ENCODE measurements at places on chromosomes 13 and 19.

GRCh38 chr13:31905961-31906360 is 125.6 kb upstream of the FRY start:
- DNase-seq, result no peak

DNA sequence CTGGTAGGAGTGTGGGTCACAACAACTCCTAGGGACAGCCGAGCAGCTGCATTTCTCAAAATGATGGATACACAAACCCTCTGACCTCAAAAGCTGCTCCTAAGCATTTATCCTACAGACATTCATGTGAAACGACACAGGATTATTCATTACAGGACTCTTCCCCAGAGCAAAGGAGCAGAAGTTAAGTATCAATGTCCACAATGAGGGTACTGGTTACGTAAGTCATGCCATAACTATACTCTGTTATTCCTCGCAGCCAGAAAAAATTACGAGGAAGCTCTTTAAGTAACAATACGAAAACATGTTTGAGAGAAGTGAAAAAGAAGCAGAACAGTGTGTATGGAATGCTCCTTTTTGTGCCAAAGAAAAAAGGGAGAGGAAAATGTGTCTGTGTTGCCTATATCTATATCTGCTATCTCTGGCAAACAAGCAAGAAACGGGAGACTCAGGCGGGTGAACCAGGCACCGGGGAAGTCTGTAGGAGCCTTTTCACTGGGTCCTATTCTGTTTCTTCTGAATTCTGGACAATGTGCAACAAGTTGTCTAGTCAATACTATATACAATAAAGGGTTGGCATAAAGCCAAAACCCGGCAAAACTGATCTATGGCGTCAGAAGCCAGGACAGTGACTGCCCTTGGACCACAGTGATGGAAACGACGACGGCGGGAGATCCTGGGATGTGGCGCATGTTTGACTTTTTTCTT is 1.3 kb downstream of the ISOC2 start:
- DNase-seq, result no peak

- no peak for DNase-seq
Measured at GRCh38 chr13:92460479-92460878, 766.1 kb upstream of the GPC6 start.

DNA sequence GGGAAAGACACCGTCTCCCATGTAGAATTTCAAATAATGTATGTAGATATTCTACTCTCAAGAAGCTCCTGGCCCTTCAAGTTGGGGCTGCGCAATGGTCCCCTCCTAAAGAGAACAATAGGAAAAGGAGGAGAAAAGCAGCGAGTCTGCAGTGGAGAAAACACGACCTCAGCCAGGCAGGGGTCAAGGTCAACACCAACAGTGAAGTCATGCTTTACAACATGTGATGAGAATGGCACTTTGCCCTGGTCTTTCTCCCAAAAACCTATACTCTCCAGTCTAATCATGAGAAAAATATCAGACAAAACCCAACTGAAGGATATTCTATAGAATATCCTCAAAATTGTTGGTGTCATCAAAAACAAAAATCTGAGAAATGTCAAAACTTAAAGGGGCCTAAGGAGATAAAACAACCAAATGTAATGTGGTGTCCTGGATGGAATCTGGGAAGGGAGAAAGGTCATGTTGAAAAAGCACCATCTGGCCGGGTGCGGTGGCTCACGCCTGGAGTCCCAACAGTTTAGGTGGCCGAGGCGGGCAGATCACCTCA is 101.0 kb downstream of the SPACA7 start:
- no peak for DNase-seq

- DNase-seq, result no peak
Measured at GRCh38 chr13:59266478-59267063, 897.2 kb downstream of the DIAPH3 start.

DNA sequence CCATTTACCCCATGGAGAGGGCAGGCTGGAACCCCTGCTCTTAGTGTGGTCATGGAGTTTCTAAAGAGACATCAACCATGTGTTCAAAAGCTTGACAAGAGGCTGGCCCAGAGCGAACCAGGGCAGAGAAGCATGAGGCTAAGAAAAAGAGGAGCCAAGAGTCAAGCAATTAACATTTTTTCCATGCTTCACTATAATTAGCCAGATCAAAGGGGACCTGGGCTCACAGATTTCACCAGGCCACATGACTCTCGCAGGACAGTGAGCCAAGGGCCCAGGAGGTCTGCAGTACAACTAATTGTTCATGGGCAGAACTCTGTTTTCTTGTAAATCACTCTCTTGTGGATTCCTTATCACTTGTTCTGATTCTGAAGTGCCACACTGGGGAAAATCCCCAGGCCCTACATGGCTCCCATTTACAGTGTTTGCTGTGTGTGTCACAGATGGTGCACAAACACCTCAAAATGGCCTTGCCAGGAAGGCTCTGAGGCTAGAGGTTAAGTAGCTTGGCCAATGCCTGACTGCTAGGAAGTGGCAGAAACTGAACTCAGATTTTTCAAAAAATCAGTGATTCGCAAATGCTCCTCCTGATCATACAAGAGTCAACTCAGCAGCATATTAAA is 101.2 kb downstream of the LHFPL6 start:
- DNase-seq, result no peak

DNA sequence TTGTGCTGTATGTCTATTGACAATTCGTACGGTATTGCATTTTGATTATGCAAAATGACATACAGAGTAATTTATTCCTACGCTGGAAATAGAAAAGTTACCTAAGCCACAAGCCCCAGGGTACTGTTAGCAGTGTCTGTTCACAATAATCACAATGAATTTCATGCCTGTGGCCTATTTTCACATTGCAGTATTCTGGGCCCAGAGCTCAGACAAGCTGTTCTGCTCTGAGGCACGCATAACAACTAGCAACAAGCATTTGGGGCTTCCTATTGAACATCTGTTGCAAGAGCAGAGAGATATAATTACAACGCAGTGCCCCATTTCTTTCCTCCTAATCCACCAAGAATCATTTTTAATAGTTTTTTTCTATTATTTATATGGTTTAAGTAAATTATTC is 158.9 kb upstream of the SGCG start:
- DNase-seq, result no peak

GRCh38 chr19:7811989-7812388 is 18.0 kb upstream of the EVI5L start:
- DNase-seq, result no peak

- DNase-seq, result no peak
Measured at GRCh38 chr19:35816262-35816661, 3.6 kb upstream of the PRODH2 start.
